ENCODE measurements at places on chromosomes 3 and 15.

GRCh38 chr3:61269435-61269834 is 18.2 kb upstream of the FHIT start:
- DNase-seq, result no peak

DNA sequence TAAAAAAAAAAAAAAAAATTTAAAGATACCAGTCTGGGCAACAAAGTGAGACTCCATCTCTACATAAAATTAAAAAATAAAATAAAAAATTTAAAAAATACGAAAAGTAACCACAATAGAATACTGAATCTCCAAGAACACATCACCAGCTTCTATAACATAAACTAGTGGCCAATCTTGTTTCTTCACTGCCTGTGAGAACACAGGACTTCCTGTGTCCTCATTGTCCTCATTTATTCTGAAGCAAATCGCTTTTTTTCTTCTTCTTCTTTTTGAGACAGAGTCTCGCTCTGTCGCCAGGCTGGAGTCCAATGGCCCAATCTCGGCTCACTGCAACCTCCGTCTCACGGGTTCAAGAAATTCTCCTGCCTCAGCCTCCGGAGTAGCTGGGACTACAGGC is 28.6 kb upstream of the RAB7A start:
- DNase-seq, result peak; percentile 42

DNA sequence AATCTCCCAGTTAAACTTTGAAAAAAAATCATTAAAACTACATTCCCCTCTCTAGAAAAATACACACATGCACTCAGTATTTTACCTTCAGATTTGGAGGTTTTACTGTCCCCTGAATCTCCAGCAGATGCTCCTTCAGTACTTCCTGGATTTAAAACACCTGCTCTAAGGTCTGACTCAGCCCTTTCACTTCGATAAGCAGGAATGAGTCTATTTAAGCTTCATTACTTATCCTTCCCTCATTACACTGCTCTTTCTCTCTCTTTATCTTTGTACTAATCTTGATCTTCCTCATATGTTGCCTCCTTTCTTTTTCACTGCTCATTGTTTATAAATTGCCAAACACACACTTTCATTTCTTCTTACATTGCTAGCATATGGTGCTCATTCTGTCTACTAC is 443.9 kb downstream of the DIPK2A start:
- no peak for DNase-seq

DNA sequence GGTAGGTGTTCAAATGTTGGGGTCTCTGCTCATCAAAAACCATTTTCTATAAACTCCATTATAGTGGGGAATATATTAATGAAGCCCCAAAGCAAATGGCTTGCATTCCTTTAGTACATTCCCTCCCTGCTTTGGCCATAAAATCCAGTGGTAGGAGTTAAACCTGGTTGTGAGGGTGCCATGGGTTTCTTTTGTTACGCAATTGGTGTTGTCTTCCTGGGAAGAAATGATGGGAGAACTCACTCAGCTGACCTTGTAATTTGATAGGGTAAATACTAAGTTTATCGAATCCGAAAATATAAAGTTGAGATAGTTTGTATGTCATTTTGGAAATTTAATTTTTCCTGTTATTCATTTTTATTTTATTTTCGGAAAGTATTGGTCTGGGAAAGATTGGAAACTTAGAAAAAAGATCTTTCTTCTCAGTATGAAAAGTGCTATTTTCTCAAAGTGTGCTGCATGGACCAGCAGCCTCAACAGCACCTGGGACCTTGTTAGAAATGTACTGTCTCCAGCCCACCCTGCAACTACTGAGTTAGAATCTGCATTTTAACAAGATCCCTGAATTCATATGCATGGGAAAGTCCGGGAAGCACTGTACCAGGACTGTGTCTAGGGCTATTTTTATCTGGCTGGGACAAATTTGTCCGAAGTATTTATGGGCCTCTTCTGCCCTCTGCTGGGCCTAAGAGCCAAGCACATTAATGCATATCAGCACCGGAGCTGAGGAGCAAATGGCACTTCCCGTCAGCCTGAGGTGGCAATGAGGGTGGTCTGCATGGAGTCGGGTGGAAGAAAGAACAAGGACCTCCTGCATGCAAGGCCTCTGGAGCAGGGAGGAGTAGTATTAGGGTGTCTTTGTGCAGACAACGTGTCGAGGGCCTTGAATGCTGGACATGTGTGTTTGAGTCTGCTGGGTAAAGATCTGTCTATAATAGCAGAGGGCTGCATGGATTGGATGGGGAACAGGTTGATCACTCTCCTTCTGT is 54.7 kb downstream of the FAM81A start:
- peak; percentile 63 for DNase-seq

DNA sequence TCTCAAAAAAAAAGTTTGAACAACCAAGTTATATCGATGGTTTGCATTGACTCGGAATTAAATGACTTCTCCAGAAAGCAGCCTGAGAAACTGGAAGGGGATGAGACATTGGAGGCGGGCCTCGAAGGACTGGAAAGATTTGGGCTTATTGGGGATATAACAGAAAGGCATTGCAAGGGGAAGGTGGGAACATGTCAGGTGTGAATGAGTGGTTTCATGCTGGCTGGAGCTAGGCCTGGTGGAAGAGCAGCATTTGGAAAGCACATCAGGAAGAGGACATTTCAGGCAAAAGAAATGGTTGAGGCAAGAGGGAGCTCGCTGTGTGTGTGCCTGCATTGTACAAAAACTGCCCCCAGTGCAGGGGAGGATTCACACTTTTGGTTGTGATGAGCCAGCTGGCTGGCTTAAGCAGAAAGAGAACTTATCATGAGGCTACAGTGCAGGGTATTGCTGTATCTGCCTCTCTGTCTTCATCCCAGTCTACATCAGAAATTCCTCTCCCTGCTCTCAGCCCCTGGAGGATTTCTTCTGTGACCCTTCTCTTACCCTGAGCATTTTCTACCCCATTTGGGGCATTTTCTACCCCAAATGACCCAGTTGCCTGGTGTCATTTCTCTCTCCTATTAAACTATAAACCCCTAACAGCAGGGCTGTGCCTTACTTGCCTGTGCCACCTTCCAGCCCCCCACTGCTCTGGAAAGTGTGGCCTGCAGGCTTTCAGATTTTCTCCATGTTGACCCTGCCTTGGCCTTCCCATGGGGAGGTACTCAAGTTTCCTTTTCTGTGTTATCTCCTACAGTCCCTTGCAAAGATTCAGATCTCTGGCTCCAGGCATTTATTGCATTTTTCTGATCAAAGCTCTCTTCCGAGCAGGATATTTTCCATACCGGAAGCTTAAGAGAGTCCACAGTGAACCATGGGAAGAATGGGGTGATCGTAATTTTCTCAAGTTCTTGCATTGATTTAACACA is 64.4 kb upstream of the FLNB start:
- DNase-seq, result no peak

DNA sequence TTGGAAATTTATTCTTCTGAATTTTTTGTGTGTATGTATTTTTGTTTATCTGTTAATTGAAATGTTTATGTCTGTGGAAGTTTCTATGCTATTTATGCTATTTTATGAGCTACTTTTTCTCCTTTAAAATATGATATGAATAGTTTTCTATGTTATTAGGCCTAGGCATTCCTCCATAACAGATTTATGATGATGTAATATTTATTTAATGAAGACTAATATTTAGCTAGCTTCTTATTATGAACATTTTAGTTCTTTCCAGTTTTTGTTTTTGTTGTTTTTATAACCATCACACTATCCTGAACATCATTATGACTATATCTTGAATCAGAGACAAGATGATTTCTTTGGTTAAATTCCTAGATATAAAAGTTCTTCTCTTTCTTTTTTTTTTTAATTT is 70.7 kb downstream of the P2RY1 start:
- DNase-seq, result no peak

DNA sequence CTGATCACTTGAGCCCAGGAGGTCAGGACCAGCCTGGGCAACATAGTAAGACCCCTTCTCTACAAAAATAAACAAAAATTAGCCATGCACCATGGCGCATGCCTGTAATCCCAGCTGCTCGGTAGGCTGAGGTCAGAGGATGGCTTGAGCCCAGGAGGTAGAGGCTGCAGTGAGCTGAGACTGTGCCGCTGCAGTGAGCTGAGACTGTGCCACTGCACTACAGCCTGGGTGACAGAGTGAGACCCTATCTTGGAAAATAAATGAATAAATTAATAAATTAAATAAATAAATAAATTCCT is 10.8 kb downstream of the SHISA5 start:
- no peak for DNase-seq

DNA sequence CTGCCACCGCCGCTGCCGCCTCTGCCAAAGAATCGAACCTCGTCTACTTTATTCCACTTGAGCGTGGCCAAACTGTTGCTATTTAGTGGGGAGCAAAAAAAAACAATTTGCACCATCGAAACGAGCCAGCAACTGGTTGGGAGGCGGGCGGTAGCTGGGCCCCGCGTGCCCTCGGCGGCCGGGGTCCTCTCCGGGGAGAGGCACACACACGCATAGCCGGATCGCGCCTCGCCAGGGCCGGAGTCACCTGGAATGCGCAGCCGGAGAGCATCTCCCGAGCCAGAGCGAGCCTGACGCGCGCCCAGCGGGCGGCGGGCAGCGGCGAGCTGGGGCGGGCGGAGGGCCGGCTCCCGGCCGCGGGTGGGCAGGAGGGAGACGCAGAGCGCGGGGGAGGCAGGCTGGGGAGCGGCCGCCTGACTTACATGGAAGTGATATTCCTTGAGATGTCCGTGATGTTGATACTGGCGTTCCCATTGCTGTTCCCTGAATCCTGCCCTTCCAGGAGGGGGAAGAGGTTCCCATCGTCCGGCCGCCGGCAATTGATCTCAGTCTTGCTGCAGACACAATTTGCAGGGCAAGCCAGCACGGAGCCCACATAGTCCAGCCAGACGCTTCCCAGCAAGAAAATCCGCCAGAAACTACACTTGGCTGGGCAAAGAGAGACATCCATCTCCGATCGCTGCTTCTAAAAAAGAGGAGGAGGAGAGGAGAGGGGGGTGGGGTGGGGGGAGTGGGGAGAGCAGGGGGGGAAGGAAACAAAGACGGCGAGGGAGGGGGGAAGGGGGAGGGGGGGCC is 858 bp downstream of the NTRK3 start:
- no peak for DNase-seq

DNA sequence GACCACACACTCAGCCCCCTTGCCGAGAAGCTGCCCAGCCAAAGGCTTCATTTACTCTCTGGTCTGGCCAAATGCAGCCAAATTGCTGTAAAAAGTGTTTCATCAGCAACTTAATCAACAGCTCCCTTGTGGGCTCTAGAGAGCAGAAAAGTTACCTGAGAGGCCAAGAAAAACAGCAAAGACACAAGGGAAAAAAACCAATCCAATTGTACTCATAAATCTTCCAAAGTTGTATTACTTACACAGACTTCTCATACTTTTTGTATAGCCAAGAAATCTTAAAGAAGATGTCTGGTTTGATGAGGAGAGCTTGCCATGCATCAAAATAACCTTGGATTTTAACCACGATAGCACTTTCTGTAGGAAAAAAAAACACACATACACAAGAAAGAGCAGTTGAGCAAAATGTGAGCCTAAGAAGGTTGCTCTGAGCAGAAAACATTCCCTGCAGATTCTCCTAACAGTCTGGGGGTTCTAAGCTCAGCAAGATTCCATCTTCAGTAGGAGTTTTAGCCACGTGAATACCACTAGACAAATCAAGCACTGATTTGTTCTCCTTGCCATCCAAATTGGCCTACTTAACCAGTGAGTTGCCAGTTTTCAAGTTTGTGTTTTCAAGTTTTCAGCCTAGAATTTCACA is 120.0 kb downstream of the CYP19A1 start:
- no peak for DNase-seq

GRCh38 chr3:140233702-140234101 is 298.7 kb downstream of the CLSTN2 start:
- no peak for DNase-seq

DNA sequence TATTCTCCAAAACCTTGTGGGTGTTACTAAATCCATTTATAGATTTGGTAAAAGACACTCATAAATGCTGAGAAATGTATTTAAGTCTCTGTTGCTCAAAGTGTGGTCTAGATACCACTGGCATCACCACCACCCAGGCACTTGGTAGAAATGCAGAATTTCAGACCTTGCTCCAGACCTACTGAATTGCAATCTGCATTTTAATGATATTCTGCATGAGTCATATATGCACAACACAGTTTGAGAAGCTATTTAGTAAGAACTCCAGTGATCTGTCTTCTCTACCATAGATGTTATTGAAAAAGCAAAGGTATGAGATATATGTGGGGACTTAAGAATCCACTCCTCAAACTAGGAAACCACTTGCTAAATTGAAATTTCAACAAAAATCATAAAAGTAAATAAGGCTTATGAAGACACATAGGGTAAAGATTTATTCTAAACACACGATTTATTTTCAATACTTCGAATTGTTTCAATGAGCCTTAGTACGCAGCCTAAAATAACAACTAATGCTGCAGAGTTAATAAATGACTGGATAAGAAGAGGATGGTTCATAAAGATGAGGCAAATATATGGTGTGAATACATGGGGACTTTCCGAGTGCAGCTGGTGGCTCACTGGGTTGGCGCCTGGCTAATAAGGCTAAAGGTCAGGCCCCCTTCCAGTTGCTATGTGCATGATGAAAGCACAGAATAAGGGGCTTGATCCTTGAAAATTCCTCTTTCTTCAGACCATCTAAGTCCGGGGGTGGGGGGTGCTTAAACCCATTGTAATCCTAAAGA is 813.3 kb downstream of the NR2F2 start:
- no peak for DNase-seq

DNA sequence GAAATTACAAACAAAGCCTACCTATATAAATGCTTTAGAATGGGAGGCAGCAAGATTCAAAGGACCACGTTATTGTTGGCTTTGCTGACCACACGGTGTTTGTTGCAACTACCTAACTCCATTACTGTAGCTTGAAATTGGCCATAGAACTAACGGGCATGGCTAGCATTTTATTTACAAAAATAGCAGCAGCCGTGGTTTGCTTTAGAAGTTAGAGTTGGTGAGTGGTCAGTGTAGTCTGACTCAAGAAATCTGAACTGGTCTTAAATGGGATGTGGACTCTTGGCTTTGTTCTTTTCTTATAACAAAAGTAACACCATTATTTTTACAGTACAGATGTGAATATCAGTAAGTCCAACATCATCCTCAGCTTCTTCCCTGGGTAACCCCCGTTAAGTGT is 10.6 kb downstream of the ATP1B3 start:
- DNase-seq, result no peak

DNA sequence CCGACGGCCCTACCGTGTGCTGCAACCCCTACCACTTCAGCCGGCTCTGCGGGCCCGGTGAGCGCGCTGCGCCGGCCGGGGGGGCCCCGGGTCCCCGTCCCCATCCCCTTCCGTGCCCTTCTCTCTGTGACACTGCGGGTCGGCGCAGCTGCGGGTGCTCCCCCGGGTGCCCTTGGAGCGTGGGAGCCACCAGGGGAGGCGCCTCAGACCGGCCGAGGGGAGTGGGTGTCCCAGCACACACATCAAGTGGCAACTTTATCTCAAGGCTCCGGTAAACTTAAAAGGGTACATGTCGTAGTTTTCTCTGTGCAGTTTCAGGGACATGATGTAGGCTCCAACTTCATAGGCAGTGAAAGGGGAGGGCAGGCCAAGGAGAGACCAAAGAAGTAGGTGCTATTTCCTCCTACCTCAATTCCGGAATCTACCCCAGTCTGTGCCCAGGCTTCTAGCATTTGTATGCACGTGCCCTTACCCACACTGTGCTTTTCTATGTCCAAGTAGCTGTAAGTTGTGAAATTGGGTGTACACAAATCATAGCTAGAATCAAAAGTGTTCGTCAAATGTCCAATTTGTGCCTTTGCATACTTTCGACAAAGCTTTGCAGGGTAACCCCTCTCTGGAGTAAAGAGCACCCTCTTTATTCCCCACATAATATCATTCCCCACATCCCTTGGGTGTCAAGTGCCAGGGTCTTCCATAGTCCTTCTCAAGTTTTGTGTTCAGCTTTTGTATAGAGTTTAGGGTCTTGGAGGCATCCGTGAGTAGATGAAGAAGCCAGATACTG is 2.2 kb downstream of the SMAD6 start:
- peak; percentile 40 for DNase-seq

- no peak for DNase-seq
These were observed 75.9 kb upstream of the CBLB start for GRCh38 chr3:105944721-105945120.
